Right atrium auricular region (tissue), 2 donors: ENCODE measurements at places on chromosomes 12 and 14. TPM values are rescaled to one million over a fixed set of nuclear protein-coding genes. Genes with fewer than 3 reads are reported as not detected.
A peak's percentile ranks its signal among the peaks of the same experiment; 100 is the strongest.

DNA sequence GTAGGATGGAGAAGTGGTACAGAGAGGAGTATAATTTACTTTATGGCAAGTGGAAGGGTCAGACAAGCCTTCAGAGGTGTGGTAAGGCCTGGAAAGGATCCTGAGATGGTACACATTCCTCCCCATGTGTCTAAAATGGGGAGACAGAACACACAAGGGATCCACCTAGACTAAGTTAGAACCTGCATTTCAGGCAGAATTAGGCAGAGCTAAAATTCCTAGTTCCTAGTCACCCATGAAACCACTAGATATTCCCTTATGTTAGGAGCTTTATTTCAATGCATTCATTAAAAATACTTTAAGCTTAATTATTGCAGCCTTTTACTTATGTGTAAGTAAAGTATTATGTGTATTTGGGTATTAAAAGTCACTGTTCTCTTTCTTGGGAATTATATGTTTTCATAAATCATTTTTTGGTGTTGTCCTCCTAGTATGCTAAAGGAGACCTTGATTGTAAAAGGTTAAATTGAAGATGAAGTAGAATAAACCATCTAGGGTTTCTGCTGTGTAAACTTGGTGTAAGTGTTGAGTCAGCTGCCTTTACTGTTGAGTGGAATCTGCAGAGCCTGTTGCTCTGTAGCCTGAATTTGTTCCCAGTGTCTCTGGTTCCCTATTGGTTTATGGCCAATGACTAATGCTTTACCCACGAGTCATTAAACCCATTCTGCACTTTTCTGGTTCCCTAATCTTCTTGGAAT lies 423.2 kb downstream of the ATP23 start:
- H3K36me3 ChIP-seq: no peaks in the 10 kb centered on the region
- H3K4me1 ChIP-seq: no peaks in the 10 kb centered on the region
- DNase-seq: no peak
- no peak overlapping the region for H3K27ac ChIP-seq
- no peak overlapping the region for H3K4me3 ChIP-seq

DNA sequence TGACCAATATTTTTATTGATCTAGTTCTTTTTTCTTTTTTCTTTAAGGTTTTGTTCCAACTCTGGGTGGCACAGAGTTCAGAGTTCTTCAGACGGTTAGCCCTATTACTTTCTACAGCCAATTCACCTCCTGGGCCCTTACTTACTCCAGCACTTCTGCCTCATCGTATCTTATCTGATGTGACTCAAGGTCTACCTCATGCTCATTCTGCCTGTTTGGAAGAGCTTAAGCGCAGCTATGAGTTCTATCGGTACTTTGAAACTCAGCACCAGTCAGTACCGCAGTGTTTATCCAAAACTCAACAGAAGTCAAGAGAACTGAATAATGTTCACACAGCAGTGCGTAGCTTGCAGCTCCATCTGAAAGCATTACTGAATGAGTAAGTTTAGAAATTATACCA lies 64.7 kb downstream of the VEZT start:
- H3K4me3 ChIP-seq: no peak overlapping the region
- no peak overlapping the region for H3K27ac ChIP-seq
- no peaks in the 10 kb centered on the region for H3K27me3 ChIP-seq
- no peaks in the 10 kb centered on the region for H3K4me1 ChIP-seq
- DNase-seq: no peak
- H3K36me3 ChIP-seq: peaks cover 29% of the 10 kb centered on the region

DNA sequence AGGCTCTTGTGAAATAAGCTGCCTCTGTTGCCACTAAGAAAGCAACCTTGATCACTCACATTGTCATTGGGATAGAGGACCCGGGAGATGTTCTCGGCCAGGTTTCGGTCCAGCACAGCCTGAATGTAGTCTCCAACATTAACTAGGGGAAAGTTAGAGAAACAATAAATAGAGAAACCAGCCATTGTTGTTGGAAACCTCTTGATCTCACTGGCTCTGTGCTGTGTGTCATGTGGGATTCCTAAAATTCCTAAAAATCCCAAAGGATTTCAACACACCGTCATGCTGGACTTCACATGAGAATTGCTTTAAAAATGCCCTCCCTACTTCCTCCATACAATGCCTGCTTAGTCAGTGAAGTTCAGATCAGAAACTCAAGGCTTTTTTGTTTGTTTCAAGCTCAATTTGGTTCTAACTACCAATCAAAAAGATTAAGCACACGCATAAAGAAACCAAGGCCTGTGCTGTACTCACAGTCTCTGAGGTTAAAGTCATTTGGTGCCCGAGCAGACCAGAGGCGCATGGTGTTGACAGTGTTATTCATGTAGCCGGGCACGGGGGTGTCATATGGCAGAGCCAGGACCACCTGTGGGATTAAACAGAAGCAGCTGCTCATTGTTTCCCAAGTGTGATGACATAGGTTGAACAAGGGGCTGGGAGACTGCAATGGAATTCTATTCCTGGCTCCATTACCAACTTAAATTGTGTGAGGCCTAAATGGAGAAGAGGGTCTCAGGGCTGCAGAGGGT lies 23.6 kb downstream of the PYGL start:
- H3K27ac ChIP-seq: no peak overlapping the region
- no peaks in the 10 kb centered on the region for H3K4me1 ChIP-seq
- H3K36me3 ChIP-seq: peaks cover 18% of the 10 kb centered on the region
- H3K27me3 ChIP-seq: no peaks in the 10 kb centered on the region
- DNase-seq: no peak
- no peak overlapping the region for H3K4me3 ChIP-seq

TAS2R10 gene
- not detected for total RNA-seq

DNA sequence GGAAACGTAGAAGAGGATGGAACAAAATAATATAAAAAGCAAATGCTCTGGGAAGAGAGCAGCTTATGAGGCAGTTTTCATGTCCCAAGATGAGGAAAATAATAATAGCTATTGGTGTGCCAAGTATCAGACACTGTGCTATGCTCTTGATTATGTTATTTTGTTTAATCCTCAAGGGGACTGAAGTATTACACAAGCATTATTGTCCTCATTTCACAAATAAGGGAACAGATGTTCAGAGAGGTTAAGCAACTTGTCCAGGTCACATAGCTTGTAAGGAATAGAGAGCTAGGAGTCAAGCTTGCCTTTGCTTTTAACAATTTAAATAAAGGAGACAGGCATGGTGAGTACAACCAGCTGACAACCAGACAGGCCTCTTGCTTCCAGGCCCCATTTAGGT lies 26.9 kb upstream of the LTBP2 start:
- no peak for DNase-seq
- H3K27ac ChIP-seq: peak overlapping the region; percentile 55
- H3K4me3 ChIP-seq: no peak overlapping the region
- no peaks in the 10 kb centered on the region for H3K27me3 ChIP-seq

RPS6KL1 gene
- total RNA-seq: 7.6 TPM

DNA sequence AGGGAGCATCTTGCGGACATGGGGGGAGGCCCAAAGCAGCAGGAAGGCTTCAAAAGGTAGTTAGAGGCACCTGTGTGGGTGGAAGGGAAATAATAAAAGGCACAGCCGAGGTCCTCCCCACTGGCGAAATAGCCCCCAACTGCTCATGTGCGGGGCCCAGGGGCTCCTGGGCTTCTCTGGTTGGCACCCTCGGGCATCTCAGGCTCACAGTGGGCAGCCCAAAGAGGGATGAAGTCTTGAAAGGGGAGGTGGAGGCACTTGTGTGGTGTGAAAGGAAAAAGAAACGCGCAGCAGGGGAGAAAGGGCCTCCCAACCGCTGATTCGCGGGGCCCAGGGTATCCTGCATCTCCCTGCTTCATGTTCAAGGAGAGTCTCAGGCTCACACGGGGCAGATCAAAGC lies 579.4 kb downstream of the ALG10 start:
- no peak overlapping the region for H3K4me3 ChIP-seq
- no peak for DNase-seq
- H3K4me1 ChIP-seq: no peaks in the 10 kb centered on the region
- H3K36me3 ChIP-seq: no peaks in the 10 kb centered on the region

GRCh38 chr12:120855823-120856588 lies 48.2 kb downstream of the SPPL3 start:
- H3K36me3 ChIP-seq: no peaks in the 10 kb centered on the region
- no peaks in the 10 kb centered on the region for H3K27me3 ChIP-seq
- no peak for DNase-seq
- H3K4me1 ChIP-seq: peaks cover 45% of the 10 kb centered on the region
- H3K27ac ChIP-seq: no peak overlapping the region
- H3K4me3 ChIP-seq: no peak overlapping the region

DNA sequence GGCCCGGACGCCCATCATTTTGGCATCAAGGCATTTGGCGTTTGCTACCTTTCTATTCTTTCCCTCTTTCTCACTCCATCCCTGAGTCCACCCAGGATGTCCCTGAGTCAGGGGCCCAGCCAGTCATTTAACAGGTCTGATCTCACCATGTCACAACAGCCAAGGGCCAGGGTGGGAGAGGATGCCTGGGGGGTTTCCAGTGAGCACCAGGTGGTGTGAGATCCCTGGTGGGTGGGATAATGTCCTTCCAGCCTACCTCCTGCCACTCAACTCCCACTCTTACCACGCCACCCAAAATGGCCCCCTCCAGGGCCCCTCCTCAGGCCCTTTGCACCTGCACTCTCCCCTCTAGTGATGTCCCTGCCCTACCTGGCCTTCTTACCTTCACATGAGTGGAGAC lies 310.8 kb downstream of the BCL11B start:
- DNase-seq: peak; percentile 44
- no peak overlapping the region for H3K27ac ChIP-seq
- H3K27me3 ChIP-seq: no peaks in the 10 kb centered on the region
- no peak overlapping the region for H3K4me3 ChIP-seq
- no peaks in the 10 kb centered on the region for H3K36me3 ChIP-seq
- no peaks in the 10 kb centered on the region for H3K4me1 ChIP-seq

DNA sequence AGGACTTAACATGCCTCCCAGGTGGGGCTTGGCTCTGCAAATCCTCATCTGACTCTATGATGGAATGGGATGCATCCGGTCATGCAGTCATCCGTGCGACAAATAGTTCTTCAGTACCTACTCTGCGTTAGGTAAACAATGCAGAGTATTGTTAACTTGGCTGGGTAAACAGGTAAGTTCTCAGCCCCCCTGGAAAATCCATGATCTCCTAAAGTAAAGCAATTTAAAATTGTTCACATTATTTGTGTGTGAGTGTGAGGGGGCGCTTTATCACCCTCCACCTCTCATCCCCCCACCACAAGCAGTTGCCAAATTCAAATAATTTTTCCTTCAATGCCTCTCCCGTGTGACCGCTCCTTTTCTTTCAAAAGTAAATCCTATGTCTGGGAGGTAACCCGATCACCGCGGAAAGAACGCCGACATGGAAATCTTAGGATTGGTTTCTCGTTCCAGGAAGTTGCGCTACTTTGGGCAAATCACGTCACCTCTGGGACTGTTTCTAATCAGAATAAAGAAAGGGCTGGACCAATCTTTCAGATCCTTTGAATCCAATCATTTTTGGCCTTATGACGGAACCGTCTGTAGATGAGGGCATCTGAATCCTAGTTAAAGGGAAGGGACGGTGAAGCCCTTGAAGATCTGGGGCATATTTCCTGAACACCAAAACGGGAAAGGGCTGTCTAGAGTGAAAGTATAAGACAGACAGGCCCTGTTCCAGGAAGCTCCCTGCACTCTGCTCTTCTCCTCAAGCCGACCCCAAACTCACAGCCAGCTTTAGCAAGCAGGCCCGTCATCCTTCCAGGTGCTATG lies 44.0 kb upstream of the SINHCAF start:
- no peaks in the 10 kb centered on the region for H3K36me3 ChIP-seq
- H3K27ac ChIP-seq: no peak overlapping the region
- H3K27me3 ChIP-seq: no peaks in the 10 kb centered on the region
- H3K4me3 ChIP-seq: no peak overlapping the region

GRCh38 chr12:8572507-8572906 lies 31.8 kb upstream of the CLEC4E start:
- H3K36me3 ChIP-seq: no peaks in the 10 kb centered on the region
- no peaks in the 10 kb centered on the region for H3K4me1 ChIP-seq
- DNase-seq: no peak
- H3K4me3 ChIP-seq: no peak overlapping the region
- no peak overlapping the region for H3K27ac ChIP-seq
- H3K27me3 ChIP-seq: no peaks in the 10 kb centered on the region

GLT8D2 gene
- total RNA-seq: 5.6 TPM

DNA sequence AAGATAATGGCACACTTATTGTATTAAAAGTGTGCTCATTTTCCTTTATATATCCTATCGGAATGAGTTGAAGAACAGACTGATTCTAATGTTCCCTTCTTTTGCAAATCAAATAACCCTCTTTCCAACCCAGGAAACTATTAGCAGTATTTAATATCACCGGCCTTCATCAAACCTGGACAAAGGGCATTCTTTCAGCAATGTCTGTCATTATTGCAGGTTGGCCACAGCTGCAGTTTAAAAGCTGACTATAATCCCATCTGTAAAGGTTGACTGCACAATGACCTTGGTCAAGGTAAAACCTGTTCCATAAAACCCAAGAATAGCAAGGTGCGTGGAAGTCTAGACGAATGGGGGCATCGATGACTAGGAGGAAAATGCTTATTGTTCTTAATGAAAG lies 472.3 kb upstream of the SOX5 start:
- H3K36me3 ChIP-seq: no peaks in the 10 kb centered on the region
- H3K4me1 ChIP-seq: no peaks in the 10 kb centered on the region
- no peaks in the 10 kb centered on the region for H3K27me3 ChIP-seq
- no peak for DNase-seq
- H3K27ac ChIP-seq: no peak overlapping the region

GRCh38 chr12:130031571-130032189 lies 127.9 kb upstream of the TMEM132D start:
- H3K4me3 ChIP-seq: no peak overlapping the region
- H3K27me3 ChIP-seq: no peaks in the 10 kb centered on the region
- no peaks in the 10 kb centered on the region for H3K4me1 ChIP-seq

DNA sequence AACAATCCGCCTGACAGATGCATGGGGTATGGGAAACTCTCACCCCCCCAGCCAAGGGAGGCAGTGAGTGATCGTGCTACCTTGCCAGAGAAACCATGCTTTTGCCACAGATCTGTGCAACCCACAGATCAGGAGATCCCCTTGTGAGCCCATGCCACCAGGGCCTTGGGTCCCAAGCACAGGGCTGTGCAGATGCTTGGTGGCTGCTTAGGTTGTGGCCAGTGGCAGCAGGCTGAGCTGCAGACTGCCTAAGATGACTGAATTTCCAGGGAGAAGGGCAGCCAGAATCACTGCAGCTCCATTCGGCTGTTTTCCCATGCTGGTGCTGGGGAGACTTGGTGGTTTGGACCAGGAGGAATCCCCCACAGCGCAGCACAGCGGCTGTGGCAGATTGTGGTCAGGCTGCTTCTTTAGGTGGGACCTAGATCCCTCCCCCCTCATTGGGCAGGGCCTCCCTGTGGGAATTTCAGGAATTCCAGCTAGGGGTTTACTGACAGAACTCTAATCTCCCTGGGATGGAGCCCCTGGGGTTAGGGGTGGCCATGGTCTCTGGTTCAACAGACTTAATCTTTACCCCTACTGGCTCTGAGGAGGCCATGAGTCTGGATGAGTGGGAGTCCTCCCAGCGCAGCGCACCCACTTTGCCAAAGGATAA lies 264.6 kb upstream of the DAAM1 start:
- H3K36me3 ChIP-seq: no peaks in the 10 kb centered on the region
- H3K27ac ChIP-seq: no peak overlapping the region
- no peak for DNase-seq
- H3K4me3 ChIP-seq: no peak overlapping the region
- no peaks in the 10 kb centered on the region for H3K27me3 ChIP-seq
- H3K4me1 ChIP-seq: no peaks in the 10 kb centered on the region

GRCh38 chr12:74415633-74416032 lies 122.0 kb upstream of the ATXN7L3B start:
- H3K4me1 ChIP-seq: no peaks in the 10 kb centered on the region
- no peak for DNase-seq
- H3K36me3 ChIP-seq: no peaks in the 10 kb centered on the region
